Posterior cingulate gyrus (tissue), 11 donors: ENCODE measurements at places on chromosomes 5 and 9.
A peak's percentile ranks its signal among the peaks of the same experiment; 100 is the strongest.

- no peak for DNase-seq
These were observed 96.1 kb downstream of the TMEM232 start for GRCh38 chr5:110630350-110630749.

DNA sequence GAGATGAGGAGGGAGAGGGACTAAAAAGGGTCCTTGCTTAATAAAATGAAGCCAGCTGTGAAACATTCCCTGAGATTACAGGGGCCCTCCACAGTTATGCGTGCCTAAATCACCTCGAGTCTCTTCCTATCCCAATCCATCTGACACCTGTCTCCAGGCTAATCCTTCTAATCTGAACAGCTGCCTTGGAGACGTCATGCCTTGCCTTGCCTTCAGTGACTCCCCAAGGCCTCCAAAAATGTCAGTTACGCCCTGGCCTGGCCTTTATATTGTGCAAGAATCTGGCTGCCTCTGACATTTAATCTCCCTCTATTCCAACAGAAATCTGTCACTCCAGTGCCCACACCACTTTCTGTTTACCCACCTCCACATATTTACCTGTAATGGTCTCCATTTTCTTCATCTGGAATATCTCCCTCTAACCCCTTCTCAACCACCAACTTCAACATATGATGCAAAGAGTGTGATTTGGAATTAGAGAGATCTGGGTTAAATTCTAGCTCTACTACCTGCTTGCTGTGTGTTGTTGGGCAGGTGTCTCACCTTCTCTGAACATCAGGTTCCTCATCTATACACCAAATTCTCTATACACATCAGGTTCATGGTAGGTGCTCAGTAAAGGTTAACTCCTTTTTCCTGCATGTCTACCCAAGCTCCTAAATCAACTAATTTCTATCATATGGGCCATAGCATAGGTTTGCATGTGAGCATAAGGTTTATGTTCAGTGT lies 57.9 kb downstream of the PTCD2 start:
- no peak for DNase-seq

DNA sequence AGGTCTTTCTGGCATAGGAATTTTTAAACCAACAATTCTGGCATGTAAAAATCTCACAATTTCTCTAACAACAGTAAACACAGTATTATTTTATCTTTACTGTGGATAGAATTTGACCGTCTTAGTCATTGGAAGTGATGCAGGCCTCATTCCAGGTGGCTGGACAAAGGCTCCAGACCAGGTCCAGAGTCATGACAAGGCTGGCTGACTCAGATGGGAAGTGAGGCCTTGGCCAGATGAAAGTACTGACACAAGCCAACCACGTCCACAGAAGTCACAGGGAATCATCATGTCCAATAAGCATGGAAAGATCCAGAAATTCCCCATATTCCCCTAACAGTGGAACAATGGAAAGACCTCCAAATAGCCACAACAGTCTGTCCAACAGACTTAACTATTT lies 12.4 kb downstream of the SPOCK1 start:
- no peak for DNase-seq

DNA sequence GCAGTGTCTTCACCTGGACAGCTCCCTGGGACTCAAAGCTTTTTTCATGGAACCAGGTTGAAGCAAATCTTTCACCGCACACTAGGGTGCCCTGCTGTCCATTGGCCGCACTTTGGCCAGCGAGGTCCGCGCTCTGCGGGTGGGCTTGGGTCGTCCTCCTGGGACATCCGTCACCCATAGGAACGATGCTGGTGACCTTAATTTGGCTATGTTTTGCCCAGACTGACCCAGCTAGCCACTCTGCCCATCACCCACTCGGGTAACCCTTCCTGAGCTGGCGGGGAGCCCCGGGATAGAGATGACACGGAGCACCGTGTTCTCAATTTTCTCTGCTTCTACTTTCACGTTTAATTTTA lies 25.9 kb downstream of the ZDHHC11B start:
- peak; percentile 71 for DNase-seq

DNA sequence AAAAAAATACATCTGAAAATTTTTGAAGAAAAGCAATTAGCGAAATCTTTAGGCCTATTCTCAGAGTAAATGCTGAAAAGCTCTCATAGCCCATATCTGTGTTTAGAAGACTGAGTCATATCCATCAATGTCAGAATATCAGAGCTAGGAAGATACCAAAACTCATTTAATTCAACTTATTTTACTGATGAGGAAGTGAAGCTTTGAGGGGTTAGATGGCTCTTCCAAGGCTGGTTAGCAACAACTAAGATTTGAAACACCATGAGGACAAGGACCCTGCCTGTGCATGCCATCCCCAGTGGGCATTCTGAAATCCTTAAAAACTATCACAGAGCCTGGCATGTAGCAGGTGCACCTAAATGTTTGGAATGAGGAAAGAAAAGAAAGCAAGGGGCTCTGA lies 2.5 kb downstream of the FREM1 start:
- no peak for DNase-seq

DNA sequence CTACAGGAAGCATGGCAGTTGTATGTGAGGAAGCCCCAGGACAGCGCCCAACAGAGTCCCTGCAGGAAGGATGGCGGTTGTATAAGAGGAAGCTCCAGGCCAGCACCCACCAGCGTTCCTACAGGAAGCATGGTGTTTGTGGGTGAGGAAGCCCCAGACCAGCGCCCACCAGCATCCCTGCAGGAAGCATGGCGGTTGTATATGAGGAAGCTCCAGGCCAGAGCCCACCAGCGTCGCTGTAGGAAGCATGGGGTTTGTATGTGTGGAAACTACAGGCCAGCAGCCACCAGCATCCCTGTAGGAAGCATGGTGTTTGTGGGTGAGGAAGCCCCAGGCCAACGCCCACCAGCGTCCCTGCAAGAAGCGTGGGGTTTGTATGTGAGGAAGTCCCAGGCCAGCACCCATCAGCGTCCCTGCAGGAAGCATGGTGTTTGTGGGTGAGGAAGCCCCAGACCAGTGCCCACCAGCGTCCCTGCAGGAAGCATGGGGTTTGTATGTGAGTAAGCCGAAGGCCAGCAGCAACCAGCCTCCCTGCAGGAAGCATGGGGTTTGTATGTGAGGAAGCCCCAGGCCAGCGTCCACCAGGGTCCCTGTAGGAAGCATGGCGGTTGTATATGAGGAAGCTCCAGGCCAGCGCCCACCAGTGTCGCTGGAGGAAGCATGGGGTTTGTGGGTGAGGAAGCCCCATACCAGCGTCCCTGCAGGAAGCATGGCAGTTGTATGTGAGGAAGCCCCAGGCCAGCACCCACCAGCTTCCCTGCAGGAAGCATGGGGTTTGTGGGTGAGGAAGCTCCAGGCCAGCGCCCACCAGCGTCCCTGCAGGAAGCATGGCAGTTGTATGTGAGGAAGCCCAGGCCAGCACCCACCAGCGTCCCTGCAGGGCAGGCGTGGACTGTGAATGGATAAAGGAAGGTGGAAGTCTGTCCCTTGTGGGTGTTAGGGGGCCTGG lies 79.0 kb downstream of the DAP start:
- peak; percentile 78 for DNase-seq

- no peak for DNase-seq
These were observed 281.7 kb downstream of the PARP8 start for GRCh38 chr5:50947906-50948683.

- DNase-seq = no peak
These were observed 230.3 kb upstream of the TYRP1 start for GRCh38 chr9:12462861-12463260.

DNA sequence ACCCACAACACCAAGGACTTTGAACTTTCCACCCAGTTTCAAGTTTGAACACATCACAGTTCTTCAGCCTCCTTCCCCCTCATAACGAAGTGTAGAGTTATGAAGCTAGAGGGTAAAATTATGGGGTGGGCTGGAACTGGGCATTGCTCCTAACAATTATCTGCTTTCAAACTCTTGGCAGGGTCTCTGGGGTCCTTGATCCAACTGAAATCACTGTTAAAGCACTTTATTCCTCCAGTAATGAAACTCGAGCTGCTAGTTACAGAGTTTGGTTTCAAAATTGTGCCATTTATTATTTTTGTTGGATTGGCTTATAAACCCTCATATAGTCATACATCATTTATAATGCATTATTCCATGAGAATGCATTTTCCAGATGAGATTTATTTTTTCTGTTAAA lies 158.5 kb downstream of the RGS3 start:
- DNase-seq = no peak

GRCh38 chr9:70852711-70853240 lies 268.6 kb downstream of the TRPM3 start:
- DNase-seq = no peak

GRCh38 chr5:124630767-124631704 lies 115.4 kb downstream of the ZNF608 start:
- DNase-seq = no peak

- DNase-seq = no peak
These were observed 475.7 kb upstream of the TNC start for GRCh38 chr9:115593587-115594091.

GRCh38 chr9:134689321-134690181 lies 47.9 kb downstream of the COL5A1 start:
- peak; percentile 73 for DNase-seq

DNA sequence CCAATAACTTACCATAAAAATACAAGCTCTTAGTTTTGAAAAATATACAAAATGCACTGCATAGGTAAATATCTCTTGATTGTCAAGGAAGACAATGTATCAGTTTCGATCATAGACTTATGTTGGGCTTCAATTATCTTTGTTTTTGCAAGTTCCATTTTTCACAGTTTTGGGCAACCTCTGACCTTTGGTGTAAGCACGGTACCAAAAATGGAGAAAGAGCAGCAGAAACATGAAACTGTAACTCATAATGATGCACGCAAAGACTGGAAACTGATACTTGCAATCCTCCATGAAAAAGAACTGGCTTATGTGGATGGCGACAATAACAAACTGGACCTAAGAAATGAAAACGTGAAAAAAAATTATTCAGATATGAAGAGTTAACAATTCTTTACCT lies 54.5 kb upstream of the DEPDC1B start:
- no peak for DNase-seq

DNA sequence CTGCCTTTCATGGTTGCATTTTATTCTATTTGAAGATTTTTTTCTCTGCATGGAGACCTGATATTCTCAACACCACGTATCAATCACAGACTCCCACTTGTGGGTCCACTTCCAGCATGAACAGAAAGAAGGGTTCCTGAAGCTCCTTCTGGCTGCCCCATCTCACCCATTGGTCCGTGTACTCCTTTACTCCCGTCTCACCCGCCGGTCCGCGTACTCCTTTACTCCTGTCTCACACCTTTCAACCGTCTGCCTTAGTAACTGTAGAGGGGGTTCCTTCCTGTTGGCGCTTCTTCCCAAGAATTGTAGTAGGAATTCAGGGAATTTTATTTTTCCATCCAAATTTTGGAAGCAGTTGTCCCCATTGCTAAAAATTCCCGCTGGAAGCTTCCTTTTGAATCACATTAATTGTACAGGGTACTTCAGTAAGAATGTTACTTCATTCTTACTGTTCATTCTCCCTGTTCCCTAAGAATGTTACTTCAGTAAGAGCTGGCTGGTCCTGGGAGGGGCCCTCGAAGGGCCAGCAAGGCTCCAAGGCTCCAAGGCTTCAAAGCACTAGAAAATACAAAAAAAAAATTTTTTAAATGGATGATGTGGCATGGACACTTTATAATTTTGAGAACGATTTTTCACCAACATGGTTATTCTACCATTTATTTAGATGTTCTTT lies 3.9 kb upstream of the LPCAT1 start:
- DNase-seq = no peak

- no peak for DNase-seq
These were observed 128.3 kb downstream of the GPBP1 start for GRCh38 chr5:57302164-57302563.

- DNase-seq = no peak
These were observed 82.2 kb downstream of the DCP2 start for GRCh38 chr5:113058706-113059226.

GRCh38 chr5:62900976-62901375 lies 322.4 kb downstream of the LRRC70 start:
- no peak for DNase-seq

GRCh38 chr5:138177941-138178515 lies 402 bp downstream of the BRD8 start:
- peak; percentile 29 for DNase-seq

DNA sequence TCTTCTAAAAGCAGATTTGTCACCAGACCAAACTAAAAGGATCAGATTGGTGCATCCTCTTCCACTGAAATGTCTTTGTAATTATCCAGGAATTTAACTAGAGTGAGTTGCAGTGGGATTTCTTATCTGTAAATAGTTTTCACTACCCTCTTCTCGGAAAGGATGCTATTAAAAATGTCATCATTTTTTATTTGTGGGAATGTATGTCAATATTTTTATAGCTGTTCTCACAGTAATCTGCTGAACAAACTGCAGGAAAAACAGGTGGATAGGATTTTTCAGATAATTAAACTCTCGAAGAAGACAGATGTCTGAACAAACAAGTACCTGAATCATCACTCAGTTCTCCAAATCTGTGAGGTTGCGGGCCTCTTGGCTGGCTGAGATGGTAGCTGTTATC lies 62.7 kb downstream of the RAB14 start:
- DNase-seq = no peak

DNA sequence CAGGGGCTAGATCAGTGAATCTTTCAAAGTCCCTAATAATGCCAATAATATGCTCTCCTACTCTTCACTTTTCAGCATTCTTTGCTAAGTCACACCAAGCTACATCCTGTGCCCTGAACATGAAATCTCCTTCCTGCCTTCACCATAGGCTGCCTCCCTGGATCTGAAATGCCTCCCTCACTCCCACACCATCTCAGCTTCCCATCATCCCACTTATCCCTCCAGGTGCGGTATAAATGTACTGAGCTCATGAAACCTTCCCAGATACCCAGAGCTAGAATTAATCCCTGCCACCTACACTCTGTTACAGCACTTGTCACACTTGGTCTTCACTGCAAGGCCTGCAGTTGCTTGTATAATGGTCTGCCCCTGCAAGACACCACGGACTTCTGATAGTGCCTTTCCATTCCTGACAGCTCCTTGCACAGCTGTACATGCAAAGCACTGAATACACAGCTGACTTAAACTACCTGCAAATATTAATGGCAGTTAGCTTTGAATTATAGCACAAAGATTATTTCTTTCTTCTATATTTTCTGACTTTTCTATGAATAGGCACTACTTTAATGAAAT lies 250.4 kb downstream of the EBF1 start:
- DNase-seq = no peak

GRCh38 chr9:133275105-133276000 lies at the start of gene ABO:
Gene ABO, minus strand, starts transcription at chr9:133275201.
- no peak for DNase-seq

DNA sequence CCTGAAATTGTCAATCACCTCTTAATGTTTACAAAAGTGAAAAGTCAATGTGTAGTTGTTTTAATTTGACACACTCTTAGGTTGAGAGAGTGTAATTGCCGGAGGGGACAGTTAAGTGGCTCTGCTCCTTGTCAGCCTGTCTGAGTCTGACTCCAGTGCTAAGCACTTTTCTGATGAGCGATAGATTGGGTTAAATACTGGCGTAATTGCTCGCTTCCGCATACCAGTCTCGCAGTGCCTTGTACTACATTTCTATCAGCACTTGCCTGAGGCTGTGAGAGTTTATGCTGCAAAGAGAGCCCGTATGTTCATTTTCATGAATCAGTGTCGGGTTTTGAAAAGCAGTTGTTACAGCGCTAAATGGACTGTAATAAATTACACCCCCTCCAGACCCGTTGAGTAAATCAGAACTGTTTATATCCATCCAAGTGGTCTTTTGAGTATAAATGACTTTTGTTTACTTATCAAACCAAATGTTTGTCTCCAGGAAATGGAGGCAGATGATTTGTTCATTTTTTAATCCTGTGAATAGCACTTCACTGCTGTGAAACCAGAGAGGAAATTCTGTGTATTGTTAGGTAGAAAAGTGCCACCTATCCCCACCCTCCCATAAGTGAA lies 41.0 kb upstream of the DMRT3 start:
- DNase-seq = no peak
